Spleen (tissue), 13 donors: ENCODE measurements at places on chromosomes 7 and 10. TPM values are rescaled to one million over a fixed set of nuclear protein-coding genes. Genes with fewer than 3 reads are reported as not detected.

ANKIB1 gene
- 9.0 TPM for polyA plus RNA-seq

ICA1 gene
- polyA plus RNA-seq, result 9.6 TPM

ACTR1A gene
- 54.3 TPM for polyA plus RNA-seq

OR6V1 gene
- not detected for polyA plus RNA-seq

SPDYE9 gene
- not detected for polyA plus RNA-seq

CWF19L1 gene
- polyA plus RNA-seq, result 36.5 TPM

EGR2 gene
- polyA plus RNA-seq, result 3.1 TPM

BTBD16 gene
- polyA plus RNA-seq, result not detected

CPED1 gene
- polyA plus RNA-seq, result 1.5 TPM

WNT8B gene
- not detected for polyA plus RNA-seq

TWIST1 gene
- polyA plus RNA-seq, result not detected

FGFR2 gene
- 0.24 TPM for polyA plus RNA-seq

BAG3 gene
- 7.2 TPM for polyA plus RNA-seq

HOXA9 gene
- 0.48 TPM for polyA plus RNA-seq

FOXI2 gene
- 0.11 TPM for polyA plus RNA-seq

AP5Z1 gene
- polyA plus RNA-seq, result 139 TPM

PPP1R17 gene
- 0.35 TPM for polyA plus RNA-seq

FAM237B gene
- not detected for polyA plus RNA-seq

LRRC4 gene
- polyA plus RNA-seq, result 1.4 TPM

NUPR2 gene
- polyA plus RNA-seq, result not detected

ZPBP gene
- not detected for polyA plus RNA-seq

CPA4 gene
- 0.15 TPM for polyA plus RNA-seq

STRIP2 gene
- polyA plus RNA-seq, result 1.2 TPM

TSPAN12 gene
- 12.8 TPM for polyA plus RNA-seq

GHRHR gene
- not detected for polyA plus RNA-seq

CTAGE4 gene
- polyA plus RNA-seq, result 0.64 TPM

NPTX2 gene
- 2.2 TPM for polyA plus RNA-seq

OR6B1 gene
- polyA plus RNA-seq, result not detected

CPA5 gene
- polyA plus RNA-seq, result 0.26 TPM

IL6 gene
- 7.8 TPM for polyA plus RNA-seq

OGDHL gene
- polyA plus RNA-seq, result 0.11 TPM

MYL10 gene
- polyA plus RNA-seq, result not detected

FAM171A1 gene
- polyA plus RNA-seq, result 9.1 TPM
